ENCODE measurements at places on chromosomes 5 and 9.

DNA sequence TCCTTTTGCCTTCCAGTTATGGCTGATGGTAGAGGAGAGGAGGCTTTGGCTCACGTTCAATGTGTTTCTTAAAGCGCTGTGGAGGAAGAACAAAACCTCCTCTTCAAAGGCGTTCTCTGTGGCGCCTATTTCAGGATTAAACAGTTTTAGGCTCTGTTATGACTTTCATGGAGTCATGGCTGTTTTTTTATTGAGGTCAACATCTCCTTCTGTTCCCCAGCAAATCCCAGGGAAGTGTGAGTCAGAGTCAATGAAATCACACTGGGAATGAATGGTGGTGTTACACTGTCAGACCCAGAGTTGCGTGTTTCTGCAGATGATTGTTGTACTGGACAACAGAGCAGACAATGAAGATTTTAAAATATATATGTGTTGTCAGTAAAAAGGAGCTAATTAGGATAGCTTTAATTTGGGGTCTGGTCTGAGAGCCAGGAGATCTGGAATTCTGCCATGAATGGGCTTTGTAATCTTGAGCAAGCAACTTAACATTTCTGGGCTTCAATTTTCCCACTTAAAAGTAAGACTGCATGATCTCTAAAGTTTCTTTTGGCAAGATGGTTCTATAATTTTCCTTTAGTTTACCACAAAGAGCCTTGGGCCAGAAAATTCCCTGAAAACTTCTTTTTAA lies 240.7 kb downstream of the CSNK1G3 start:
- DNase-seq = no peak

DNA sequence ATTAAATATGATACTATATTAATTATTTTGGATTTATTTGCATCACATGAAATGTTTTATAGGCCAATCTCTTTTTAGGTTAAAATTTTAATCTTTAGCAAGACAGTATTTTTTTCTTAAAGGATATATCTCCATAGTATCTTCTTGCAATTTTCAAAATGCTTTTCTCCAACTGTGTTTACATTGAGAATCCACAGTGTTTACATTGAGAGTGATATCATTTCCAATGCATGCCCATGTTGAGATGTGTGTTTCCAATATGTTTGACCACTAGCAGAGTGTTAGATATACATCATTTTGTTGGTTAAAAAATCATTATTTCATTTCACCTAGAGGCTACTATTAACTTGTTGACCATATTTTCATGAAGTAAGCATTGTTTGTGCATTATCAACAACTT lies 17.3 kb downstream of the VCAN start:
- no peak for DNase-seq

- DNase-seq = no peak
Observed at GRCh38 chr5:168976311-168976970, 324.5 kb downstream of the SLIT3 start.

DNA sequence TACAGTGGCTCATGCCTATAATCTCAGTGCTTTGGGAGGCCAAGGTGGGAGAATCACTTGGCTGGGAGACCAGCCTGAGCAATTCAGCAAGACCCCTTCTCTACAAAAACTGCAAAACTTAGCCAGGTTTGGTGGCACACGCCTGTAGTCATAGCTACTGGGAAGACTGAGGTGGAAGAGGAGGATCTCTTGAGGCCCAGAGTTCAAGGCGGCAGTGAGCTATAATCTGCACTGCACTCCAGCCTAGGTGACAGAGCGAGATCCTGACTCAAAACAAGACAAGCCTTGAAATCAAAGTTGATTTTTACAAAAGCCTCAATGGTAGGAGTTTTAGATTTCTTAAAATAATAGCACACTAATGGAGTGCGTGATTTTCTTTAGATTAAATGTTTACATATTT lies 14.6 kb downstream of the UBE2D2 start:
- DNase-seq = no peak

GRCh38 chr9:124873664-124874063 lies 11.7 kb downstream of the ARPC5L start:
- no peak for DNase-seq

GRCh38 chr9:22278426-22278825 lies 168.2 kb upstream of the DMRTA1 start:
- DNase-seq = no peak

DNA sequence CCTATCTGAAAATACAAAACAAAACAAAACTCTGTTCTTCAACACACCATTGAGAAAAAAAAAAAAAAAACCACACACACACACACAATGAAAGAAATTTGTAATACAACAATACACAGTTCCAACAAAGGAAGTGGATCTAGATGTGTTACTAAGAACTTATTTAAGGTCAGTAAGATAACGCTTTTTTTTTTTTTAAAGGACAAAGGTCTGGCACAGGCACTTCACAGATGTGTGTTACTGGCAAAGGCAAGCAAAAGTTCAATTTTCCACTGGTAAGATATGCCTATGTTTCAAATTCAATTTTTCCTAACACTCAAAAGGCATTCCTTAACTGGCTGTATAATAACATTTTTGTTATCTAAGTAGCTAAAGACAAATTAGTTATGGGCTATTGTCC lies 3.6 kb downstream of the RFK start:
- DNase-seq = no peak

DNA sequence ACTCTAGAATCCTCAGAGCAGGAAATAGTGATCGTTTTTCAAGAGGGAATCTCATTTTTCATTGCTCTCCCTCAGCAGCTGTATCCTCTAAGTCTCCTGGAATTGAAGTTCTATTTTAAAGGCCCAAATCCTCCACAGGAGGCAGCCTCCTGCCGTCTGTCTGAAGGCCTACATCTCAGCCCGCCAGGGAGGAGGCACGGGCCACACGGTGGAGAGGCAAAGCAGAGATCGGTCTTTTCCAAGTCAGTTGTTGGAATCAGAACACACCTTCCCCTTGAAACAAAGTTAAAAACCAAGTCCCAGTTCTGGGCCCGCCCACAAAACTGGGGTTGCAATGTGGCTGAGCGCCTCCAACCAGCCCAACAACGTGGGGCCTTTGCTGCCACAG lies 68.7 kb downstream of the RAPGEF1 start:
- DNase-seq = no peak

DNA sequence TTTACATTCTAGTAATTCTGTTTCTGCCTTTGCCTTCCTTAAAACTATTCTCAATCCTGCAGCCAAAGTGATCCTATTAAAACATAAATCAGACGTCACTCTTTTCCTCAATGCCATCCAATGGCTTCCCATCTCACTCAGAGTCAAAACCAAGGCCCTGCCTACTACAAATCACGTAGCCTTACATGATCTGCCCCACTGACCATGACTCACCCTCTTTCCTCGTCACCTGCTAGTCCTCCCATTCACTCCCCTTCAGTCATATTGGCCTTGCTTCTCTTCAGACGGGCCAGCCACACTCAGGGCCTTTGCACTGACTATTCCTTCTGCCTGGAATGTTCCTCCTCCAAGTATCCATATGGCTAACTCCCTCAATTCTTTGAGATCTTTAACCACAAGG lies 39.0 kb upstream of the DMXL1 start:
- DNase-seq = no peak

GRCh38 chr9:107211284-107211923 lies 71.7 kb upstream of the RAD23B start:
- no peak for DNase-seq

GRCh38 chr9:132739710-132740310 lies 69.5 kb downstream of the GTF3C4 start:
- DNase-seq = no peak

- no peak for DNase-seq
Observed at GRCh38 chr9:109922617-109923470, 142.8 kb downstream of the PALM2AKAP2 start.

DNA sequence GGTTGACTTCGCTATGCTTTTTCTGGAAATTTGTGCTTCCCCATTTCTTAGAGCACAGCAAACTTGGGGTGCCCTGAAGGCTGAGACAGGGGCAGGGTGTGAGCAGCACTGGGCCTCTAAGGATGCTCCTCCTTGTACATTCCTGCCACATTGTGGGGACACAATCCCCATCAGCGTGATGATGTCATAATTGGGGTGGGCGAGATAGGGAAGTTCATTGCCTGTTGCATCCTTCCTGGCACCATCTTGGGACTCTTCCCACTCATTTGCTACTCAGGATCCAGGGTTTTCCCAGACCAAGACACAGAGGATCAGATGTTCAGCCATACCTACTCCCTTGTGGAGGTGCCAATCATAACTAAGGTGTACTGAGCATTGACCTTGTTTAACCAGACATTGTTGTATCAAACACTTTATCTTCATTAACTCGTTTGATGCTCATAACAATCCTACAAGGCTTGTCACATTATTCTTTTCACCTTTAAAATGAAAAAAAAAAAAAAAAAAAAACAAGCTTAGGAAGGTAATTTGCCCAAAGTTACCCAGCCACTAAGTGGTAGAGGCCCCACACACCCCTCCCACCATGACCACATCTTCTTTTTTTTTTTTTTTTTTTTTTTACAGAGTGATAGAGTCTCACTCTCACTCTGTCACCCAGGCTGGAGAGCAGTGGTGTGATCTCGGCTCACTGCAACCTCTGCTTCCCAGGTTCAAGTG lies 87.6 kb downstream of the UGCG start:
- DNase-seq = peak; percentile 17

DNA sequence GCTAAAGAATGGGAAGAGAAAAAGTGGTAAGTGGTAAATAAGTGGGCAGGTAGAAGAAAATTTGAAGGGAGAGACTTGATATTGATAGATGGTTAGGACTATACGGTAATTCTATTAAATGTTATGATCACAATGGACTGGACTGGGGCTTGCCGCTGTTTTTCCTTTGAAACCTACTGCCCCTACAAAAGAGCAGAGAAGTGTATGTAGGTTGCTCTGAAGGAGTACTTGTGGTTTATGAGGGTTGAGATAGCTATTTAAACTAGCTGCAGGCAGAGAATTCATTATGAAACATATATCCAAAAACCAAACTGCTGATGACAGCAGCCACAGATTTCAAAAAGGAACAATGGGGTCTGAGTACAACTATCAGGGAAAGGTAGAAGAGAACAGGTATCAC lies 16.8 kb upstream of the HK3 start:
- no peak for DNase-seq

DNA sequence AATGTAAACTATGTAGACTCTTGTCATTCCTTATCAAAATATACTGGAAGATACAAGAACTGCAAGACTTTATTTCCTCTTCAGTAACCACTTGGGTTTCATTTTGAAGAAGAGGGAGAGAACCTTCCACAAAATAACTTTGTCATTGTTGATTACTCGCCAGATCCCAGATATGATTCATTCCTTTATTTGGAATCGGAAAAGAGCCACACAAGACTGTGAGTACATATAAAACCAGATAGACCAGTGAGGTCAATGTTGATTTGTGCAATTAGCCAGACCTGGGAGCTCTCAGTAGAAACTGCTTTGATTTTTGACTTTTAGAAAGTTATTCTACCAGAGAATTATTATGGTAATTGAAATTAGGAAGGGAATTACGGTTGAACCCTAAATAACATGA lies 146.1 kb downstream of the TMEM167A start:
- DNase-seq = no peak

GRCh38 chr9:87580941-87581438 lies 83.3 kb downstream of the DAPK1 start:
- no peak for DNase-seq

- no peak for DNase-seq
Observed at GRCh38 chr5:59276917-59277372, 616.6 kb downstream of the PDE4D start.

- DNase-seq = no peak
Observed at GRCh38 chr5:59956130-59956783, 62.7 kb upstream of the PDE4D start.

DNA sequence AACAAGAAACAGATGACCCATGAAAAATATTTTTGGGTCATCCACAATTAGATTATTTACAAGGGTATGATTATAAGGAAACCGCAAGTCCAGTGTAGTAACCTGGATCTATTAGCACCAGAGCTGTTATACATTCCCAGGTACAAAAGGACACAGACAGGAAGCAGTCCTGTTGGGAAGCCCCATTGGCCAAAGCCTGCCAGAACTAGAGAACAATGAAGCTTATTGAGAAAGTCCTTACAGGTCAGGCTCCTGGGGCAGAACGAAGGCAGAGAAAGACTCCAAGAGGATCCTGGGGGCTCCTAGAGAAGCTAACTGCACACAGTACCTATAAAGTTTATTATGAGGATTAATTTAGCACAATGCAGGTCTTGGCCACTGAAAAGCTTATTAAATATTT lies 169.9 kb downstream of the PARP8 start:
- DNase-seq = no peak

- no peak for DNase-seq
Observed at GRCh38 chr9:96133321-96134021, 168.5 kb downstream of the HSD17B3 start.

DNA sequence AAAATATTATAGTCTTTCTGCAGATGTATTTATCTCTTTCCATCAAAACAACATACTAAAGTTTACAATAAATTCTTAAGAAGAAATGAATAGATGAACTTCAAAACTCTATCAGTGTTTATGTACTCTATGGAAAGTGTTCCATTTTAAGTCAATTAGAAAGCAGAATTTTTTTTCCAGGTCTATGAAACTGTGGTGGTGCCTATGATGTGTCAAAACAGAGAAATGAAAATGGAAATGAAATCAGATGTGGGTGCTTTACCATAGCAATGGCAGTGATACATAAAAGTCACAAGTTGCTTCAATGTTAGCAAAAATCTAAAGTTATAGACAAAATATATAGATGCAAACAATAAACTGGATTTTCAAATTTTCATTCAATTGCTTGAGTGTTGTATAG lies 97.3 kb downstream of the PTCH1 start:
- DNase-seq = no peak

- DNase-seq = no peak
Observed at GRCh38 chr5:155189981-155190380, 176.4 kb downstream of the KIF4B start.

GRCh38 chr9:82126256-82126655 lies 137.7 kb downstream of the SPATA31D1 start:
- no peak for DNase-seq

- no peak for DNase-seq
Observed at GRCh38 chr9:114349713-114350480, 20.2 kb downstream of the ORM2 start.

- no peak for DNase-seq
Observed at GRCh38 chr9:35682520-35683315, 7.0 kb downstream of the TPM2 start.

- DNase-seq = no peak
Observed at GRCh38 chr9:124857533-124858162, 4.1 kb downstream of the RPL35 start.

GRCh38 chr5:167777746-167778145 lies 513.7 kb upstream of the WWC1 start:
- no peak for DNase-seq

- no peak for DNase-seq
Observed at GRCh38 chr5:141668601-141669265, 13.3 kb downstream of the ARAP3 start.

DNA sequence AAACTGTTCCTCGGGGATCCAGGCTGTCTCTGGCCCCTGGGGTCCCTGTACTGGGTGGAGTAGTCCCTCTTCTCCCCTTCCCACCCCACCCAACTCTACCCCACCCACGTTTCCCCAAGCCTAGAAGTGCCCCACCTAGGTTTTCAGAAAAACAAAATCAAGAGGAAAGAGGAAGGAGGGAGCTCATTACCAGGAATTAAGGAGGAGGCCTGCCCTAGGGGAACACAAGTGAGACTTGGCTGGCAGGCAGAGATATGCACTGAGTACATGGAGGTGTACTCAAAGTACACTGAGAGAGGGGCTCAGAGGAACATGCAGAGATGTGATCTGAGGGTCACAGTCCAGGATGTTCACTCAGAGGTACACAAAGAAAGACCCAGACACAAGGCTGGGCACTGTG lies 10.2 kb downstream of the AQP3 start:
- no peak for DNase-seq

- DNase-seq = no peak
Observed at GRCh38 chr5:96326902-96327301, 106.1 kb downstream of the PCSK1 start.
